Glutamatergic neuron (in vitro differentiated cells): ENCODE measurements at places on chromosomes 3 and 15. TPM values are rescaled to one million over a fixed set of nuclear protein-coding genes. Genes with fewer than 3 reads are reported as not detected.

DNA sequence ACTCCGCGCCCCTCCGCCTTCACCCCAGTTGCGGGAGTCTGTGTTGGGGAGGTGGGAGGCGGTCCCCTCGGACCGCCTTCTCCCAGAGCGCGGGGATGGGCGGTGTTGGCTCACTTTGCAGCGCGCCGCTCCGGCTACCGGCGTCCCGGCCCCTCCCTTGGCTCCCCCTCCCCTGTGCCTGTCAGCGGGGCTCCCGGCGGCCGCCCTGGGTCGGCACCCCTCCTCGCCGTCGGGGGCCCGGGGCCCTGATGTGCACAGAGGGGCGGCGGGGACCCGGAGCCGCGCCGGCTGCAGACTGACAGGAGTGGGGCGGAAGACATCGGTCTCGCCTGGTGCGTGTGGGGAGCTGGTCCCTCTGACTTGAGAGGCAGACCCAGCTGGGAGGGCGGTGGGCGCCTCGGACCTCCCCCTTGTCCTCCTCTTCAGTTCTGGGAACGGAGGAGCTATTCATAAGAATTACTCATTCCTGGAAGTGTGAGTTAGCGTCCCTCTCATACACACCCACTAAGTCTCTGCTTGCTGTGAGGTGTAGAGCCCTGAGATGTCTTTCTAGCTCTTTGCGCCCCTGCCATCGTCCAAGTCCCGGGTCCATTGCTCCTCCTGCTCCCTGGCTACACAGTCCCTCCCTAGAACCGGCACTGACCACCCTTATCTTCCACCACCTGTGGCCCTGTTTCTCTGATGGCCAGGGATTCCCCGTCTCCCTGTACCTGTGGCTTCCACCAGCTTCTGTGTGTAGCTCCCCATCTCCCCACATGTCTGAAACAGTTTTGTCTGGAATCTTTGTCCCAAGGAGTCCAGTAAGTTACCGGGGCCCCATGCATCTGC is 42.3 kb upstream of the ROPN1 start:
- DNase-seq = peak; percentile 56

- DNase-seq = no peak
Measured at GRCh38 chr3:149291178-149291577, 42.3 kb downstream of the TM4SF18 start.

DNA sequence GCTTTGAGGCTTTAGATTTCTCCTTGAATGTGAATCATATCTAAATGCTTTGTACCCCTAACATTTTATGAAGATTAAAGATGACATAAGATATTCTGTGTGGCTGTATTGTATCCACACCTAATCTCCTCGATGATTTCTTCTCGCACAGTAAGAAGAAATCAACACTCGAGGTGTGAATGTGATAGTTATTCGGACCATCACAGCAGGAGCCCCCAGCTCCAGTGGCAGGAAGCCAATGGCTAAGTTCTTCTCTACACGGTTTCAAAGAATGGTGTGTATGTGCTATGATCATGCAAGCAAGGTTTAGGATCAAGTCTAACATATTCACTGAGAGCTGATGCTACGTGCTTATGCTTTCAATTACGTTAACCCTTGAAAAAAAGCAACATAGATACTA is 271.0 kb downstream of the SUCLG2 start:
- DNase-seq = no peak

DNA sequence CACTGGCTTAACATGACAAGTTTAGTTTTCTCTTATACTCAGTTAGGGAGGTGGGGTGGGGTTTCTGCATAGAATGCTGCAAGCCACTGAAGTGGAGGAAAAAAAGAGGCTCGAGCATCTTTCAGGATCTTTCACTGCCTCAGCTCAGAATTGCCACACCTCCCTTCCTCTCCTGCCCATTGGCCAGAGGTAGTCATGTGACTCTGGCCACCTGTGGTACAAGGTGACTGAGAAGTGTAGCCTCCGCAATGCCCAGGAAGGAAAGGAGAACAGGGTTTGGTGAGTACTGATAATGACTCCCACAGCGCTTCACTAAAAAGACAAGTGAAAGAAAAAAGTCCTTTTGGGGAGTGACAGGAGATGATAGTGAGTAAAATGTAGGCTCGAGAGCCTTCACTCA is 124.3 kb upstream of the TRIM42 start:
- no peak for DNase-seq

DNA sequence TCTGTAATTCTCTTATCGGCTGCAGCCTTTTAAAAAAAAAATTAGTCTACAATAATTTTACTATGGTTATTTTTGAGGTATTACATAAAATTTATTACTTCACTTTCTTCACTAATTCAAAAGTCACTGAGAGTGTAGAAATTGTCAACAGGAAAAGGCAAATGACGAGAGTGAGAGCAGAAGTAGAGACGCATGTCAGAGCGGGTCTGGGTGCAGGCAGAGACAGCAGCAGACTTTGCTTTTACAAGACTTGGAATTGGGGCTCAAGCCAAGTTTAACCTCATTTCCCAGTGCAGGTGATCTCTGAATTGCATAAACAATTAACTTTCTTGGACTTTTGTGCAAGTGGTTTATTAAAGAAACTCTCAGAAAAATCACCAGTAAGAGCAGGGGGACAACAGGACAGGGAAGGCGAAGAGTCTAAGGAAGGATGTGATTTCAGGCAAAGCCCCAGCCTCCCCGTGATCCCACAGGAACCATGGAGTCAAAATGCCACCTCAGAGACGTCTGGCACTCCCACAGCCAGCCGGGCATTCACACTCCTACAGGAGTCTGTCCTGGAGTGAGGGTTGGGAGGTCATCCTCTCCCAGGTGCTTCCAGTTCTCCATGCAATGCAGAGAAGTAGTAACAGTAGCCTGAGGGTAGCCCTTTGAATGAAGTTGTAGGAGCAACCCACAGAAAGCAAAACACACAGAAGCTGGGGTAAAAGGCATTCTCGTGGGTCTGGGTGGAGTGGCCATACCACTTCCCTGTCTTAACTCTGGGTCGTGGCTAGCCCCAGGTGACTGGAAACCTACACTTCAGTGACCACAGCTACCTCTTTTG is 274.0 kb upstream of the TGFBR2 start:
- DNase-seq = no peak

- no peak for DNase-seq
Measured at GRCh38 chr15:70072479-70072878, 25.2 kb downstream of the TLE3 start.

DNA sequence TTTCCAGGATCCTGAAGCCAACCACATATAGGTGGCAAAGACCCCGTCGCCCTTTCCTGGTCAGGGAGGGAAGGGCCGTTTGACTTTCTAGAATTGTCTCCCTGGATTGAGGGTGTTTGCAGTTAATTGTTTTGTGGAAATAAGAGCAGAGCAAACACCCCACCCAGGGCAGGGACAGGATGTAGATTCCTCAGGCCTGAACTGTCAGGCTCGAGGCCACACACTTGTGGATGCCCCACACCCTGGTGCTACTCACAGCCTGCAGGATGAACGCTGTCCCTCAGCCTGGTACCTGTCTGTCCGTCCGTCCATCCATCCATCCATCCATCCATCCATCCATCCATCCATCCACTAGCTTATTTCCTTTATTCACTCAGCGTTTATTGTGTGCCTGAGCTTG is 29.9 kb upstream of the FLNB start:
- DNase-seq = no peak

BNC1 gene
- total RNA-seq = 1.1 TPM

ALDH1L1 gene
- total RNA-seq = not detected

ZIC1 gene
- not detected for total RNA-seq

ZBTB20 gene
- 27.5 TPM for total RNA-seq

CCR3 gene
- not detected for total RNA-seq
